ENCODE measurements at places on chromosomes 4 and X.

- ATAC-seq, result no peak
Observed at GRCh38 chr4:73828956-73829355, 7.5 kb upstream of the CXCL6 start.

GRCh38 chrX:64195862-64196261 lies 9.6 kb downstream of the AMER1 start:
- no peak for ATAC-seq

DNA sequence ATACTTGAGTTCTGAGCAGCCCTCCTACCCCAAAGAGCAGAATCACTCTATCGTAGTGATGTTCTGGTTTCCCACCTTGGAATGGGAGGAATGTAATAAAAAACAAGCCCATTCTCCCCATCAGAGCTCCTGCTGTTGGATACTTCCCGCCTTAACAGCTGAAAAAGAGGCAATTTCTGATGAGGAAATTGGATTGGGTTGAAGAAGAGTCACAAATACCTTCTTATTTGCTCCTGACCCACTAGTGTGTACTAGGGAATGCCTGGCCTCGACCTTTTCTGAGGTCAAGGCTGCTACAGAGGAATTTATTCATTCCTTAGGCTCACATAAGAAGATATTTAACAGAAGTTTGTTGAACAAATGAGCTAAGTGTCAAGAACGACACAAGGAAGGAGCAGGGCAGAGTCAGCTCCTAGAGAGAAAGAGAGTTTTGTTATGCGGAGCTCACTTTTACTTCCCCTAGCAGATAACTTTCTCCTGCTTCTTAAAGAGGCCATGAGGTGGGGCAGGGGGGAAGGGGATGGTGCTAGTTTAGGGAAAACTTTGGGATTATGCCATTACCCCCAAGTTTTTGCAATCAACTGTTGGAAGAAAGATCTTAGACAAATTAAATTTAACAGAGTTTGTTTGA lies 273.8 kb upstream of the CLNK start:
- ATAC-seq, result no peak

DNA sequence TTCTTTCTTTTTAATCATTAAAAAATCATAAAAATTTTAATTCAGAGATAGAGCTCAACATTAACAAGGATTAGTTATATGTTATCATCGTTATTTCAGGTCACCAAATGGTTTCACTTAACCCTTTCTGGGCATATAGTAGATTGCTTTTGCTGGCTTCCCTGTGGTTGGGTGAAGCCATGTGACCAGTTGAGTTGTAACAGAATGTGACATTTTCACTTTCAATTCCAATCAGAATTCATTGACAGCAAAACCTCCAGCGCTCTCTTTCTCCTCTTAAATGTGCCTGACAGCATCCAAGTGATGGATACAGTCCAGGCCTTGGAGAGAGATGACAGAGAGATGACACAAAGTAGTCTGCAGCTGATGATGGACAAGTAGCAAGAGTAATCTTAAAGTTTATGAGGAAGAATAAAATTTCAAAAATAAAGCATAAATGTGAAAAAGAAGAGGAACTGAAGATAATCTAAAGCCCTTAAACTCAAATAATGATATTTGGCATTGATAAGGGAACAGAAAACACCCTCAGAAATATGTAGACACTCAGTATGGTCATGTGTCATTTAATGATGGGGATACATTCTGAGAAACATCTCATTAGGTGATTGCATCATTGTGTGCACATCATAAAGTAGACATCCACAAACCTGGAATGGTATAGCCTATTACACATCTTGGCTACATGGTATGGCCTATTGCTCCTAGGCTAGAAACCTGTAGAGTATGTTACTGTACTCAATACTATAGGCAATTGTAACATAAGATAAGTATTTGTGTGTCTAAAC lies 92.3 kb upstream of the QRFPR start:
- no peak for ATAC-seq

- no peak for ATAC-seq
Observed at GRCh38 chrX:119402588-119402987, 3.5 kb downstream of the SLC25A43 start.
